ENCODE measurements at places on chromosomes 4 and X.

DNA sequence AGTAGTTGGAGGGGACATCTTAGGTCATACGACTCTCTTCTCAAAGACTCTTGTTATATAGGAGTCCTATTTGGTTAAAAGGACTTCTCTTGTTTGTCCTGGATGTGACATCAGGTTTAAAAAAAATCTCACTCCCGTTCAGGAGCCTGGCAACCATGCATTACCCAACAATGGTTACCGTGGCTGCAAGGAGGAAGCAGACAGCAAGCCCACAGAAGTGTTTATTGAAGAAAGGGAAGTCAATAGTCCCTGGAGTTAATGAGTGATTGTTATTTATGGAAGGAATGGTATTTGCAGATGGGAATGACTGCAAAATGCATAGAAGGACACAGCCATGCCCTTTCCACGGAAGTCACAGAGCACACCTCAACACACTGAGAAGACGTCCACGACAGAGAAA is 75.9 kb upstream of the ENPP6 start:
- no peak for DNase-seq

DNA sequence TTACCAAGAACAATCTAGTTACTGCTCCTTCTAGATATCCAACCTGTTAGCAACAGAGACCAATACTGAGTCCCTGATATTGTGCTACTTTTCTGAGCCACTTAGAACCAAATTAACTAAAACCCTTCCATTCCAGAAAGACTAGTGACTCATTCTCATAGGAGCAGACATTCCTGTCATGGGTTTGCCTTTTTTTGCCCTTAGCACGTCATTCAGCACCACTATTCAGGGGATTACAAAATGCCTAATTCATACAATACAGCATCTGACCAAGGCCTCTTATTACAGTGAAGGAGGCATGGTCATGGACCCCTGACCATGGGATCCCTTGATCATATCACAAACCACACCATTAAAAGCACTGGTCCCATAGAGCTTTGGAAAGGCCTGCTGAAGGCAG is 123.8 kb upstream of the CXCL13 start:
- no peak for DNase-seq

GRCh38 chr4:149247164-149247563 is 568.5 kb downstream of the IQCM start:
- DNase-seq, result no peak

GRCh38 chrX:18899796-18900380 is 84.0 kb downstream of the PHKA2 start:
- DNase-seq, result no peak

- DNase-seq, result no peak
Observed at GRCh38 chr4:187274153-187274552, 550.5 kb upstream of the FAT1 start.
